ENCODE measurements at places on chromosomes 1 and 21. TPM values are rescaled to one million over a fixed set of nuclear protein-coding genes. Genes with fewer than 3 reads are reported as not detected.

Gene GREM2
- 0.64 TPM for total RNA-seq

Gene SLC9C2
- total RNA-seq = 0.26 TPM

Gene RAP1GAP
- total RNA-seq = 62.4 TPM

Gene LCE3D
- not detected for total RNA-seq

Gene ABL2
- total RNA-seq = 32.7 TPM
